ENCODE measurements at places on chromosomes 11 and 22.

DNA sequence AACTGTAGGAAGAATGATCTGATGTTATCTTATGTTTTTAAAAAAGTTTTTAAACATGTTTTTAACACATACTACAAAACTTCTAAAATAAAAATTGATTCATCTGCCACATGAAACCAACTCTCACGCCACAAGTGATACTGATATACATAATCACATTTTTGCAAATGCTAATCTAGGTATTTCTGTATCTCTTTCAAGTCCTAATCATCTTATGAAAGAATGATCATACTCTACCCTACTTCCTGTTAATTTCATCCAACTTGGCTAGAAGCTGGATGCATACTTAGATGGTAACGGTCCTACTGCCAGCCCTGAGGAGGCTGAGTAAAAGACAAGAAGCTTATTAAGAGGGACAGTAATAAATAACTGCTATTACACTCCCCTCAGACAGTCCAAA is 19.2 kb downstream of the THAP12 start:
- no peak for DNase-seq

DNA sequence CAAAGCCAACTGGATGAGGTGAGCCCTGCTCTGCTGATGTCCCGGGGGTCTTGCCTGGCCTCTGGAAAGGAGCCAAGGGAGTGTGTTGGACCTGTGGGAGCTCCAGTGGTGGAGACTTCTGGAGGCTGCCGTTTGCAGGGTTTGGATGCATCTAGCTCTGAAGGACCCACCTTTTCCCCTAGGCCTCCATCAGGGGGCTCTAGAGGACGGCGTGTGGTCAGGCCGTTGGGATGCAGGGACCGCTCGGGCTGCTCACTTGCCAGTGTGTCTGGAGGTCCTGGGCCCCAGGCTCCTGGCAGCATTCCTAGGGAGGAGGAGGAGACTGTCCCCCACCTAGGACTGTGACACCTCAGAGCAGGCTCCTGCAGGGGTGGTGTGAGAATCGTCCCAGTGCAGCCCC is 58.3 kb downstream of the PRDM11 start:
- DNase-seq = no peak

- no peak for DNase-seq
Observed at GRCh38 chr22:28247667-28248363, 328.8 kb upstream of the PITPNB start.

DNA sequence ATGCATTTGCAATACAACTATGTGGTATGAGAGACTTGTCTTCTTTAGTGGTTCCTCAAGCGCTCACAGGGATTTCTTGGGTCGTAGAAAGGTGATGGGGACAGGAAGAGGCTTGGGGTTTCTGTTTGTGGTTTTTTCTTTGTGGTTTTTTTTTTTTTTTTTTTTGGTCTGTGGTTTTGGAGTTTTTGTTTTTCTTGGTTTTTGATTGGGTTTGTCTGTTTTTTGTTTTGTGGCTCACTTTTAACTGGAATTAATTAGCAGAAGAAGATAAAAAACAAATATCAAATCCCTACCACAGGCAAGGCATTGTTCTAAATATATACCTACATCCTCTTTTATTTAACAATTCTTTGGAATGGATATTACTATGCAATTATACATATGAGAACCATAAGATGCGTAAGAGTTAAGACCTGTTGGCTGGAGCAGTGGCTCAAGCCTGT is 5.5 kb downstream of the TTC28 start:
- peak; percentile 40 for DNase-seq

DNA sequence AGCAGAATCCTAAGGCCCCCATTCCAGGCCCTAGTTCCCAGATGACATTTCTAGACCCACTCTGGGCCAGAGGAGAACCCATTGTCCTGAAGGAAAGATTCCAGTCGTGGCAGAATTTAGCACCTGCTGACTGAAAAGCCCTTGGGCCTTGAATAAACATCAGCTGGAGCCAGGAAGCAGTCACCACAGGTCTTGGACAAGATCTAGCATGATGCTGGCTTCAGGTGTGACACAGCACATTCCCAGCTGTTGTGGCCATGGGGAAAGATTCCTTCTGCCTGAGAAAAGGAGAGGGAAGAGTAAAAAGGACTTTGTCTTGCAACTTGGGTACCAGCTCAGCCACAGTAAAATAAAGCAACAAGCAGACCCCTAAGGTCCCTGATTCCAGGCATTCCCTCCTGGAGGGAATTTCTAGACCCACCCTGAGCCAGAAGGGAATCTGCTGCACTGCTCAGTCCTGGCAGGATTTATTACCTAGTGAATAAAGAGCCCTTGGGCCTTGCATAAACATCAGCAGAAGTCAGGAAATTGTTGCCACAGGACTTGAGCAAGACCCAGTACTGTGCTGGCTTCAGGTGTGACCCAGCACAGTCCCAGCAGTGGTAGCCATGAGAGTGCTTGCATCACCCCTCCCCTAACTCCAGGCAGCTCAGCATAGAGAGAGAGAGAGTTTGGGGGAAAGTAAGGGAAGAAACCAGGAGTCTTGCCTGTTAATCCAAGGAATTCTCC is 42.5 kb upstream of the PAMR1 start:
- DNase-seq = no peak

All from GM12878 (cell line).